ENCODE measurements at places on chromosomes 5 and 9. TPM values are rescaled to one million over a fixed set of nuclear protein-coding genes. Genes with fewer than 3 reads are reported as not detected.

KIAA0825 gene
- total RNA-seq = 1.6 TPM

DNA sequence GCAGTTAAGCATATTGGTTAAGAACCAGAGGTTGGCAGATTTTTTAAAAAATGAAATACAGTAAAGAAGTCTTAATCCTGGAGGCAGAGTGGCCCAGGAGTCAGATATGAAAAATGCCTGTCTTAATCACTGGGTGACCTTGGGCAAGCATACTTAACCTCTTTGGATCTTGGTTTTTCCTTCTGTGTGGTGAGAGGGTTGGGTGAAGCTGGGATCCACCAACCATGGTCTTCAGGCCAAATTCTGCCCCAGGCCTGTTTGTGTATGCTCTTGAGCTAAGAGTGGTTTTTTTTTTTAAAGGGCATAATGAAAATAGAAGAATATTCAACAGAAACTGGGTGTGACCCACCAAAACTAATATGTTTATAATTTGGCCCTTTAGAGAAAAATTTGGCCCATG, 20.0 kb upstream of the TEX48 start:
- DNase-seq = no peak

GRCh38 chr5:1421521-1422341, 23.5 kb downstream of the SLC6A3 start:
- DNase-seq = no peak

DNA sequence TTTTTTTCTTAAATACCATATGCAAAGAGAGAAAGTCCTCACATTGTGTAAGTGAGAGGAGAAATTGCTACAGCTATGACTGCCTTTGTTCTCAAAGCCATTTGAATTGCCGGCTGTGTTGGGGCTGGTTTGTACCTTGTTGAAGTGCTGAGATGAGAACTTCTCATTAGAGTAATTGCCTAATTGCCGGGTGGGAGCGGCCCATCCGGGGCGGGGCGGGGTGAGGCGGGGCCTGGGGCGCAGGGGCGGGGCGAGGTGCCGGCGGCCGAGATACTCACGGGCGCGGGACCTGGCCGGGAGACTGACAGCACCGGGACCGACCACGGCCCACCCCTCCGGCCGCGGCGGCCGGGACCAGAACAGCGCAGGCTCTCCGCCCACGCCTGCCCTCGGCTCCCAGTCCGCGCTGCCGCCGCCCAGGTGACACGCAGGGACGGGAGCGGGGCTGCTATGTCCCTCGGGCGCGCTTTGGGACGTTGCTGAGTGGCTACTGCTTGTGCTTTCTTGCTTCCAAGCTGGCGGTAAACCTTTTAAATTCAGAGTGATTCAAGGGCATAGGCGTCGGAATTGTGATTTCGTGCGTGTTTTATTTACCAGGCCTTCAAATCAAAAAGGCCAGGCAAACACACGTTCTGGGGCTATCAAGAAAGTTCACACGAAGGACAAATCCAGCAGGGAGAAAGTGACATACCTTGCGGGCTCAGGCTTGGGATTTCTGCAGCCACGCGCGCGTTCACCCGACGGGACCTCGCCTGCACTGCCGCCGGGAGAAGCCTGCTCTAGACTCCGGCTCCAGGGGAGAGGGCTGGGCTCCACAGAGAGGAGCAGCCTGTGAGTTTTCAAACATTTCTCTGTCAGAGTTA, 269.1 kb downstream of the FANCC start:
- no peak for DNase-seq

GABRA1 gene
- total RNA-seq = not detected

DNA sequence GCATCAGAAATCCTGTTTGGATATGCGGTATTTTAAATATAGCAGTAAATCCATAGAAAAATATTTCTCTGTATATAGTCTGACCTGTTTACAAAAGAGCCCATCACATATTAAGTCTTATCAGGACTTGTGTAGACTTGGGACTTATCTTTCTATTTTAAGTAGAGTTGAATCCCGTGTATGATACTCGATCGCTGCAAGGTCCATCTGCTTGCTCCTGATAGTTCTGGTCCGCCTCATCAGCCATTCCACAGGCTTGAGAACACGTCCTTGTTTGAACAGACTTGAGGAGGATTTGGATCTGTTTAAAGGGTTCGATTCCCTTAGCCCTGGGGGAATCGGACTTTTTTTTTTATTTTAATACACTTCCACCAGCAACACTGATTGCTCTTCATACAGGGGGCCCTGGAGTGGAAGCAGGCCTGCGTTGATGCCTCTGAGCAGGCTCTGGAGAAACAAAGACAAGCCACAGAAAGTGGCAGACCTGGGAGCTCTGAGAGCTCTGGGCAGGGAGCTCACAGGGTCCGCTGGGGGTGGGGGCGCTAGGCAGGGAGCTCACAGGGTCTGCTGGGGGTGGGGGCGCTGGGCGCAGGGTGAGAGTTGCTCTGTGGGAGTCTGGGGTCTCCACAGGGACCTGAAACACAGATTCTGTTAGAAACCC, 112.2 kb downstream of the MVB12B start:
- DNase-seq = no peak

DNA sequence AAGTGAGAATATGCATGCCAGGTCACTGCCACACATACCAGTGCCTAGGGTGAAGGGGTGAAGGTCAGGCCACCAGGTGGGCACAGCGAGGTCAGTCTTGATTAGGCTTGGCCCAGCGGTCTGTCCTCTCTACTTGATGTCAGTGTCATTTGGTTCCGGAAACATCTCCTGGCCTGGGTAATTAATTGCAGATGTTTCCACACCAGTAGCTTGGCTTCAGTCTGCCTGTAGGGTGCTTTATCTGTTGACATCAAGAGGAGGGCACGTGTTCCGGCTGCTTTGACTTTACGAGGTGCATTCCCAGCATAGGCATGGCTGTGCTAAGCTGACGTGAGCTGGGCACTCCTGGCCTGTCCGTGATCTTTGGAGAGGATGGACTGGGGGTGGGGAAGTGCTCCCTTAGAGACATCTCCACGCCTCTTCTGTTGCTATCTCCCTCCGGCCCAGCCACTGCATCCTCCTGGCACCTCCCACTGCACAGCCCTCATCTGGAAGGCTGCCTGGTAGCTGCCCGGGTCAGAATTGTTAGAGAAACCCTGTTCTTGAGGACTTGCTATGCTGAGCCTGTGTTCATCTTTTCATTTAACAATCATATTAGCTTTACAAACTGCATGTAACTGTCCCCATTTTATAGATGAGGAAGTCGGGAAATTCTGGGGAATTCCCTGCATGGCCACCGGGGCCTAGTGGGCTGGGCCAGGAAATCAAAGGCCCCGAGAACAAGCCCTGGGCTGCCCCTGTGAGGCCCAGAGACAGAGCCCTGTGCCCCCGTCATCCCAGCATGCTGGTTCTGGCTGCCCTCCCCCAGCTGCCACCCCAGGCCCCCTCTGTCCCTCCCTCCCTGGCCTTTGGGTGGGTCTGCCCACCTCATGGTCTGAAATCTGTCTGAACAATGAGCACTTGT, 29.1 kb downstream of the JADE2 start:
- no peak for DNase-seq

RMRP gene
- 29,896 TPM for total RNA-seq

CLIC3 gene
- 6.2 TPM for total RNA-seq

MEF2C gene
- 9.9 TPM for total RNA-seq

DNA sequence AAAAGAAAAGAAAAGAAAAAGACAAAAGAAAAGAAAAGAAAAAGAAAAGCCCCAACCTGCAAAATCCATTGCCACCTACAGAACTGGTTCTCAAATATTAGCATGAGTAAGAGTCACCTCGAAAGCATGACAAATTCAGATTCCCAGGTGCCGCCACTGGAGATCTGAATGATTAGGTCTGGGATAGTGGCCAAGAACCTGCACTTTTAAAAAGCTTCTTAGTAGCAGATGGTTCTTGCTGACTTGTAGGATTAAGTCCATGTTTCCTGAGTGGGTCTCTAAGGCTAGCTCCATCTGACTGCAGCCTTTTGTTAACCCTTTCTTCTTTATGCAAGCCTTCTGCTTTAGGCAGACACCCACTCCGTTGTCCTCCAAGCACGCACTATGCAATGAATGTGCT, 178.5 kb upstream of the CDH18 start:
- no peak for DNase-seq

GTF3C4 gene
- 25.1 TPM for total RNA-seq

PANK3 gene
- total RNA-seq = 79.7 TPM

- no peak for DNase-seq
These were observed 166.6 kb downstream of the DIRAS2 start for GRCh38 chr9:90476058-90476457.

DNA sequence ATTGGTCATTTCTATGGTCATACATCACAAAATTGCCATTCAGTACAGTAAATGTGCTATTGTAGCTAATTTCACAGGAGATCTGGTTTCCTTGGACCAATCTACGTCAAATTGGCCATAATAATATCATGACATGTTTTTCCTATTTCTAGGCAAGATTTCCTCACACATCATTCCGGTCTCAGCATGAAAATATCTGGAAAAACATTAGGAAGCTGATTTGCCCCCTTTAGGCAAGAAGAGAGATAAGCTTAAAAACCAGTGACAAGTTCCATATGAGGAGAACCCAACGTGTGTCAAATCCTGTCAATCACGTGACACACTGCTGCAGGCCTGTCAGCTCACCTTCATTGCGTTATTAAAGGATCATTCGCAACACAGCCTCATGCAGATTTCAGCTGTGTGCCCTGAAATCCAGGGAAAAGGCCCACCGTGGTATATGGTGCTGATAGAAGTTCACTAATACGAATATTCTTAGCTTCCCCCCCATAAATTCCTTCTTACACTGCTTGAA, 153.3 kb downstream of the ST8SIA4 start:
- DNase-seq = no peak

DNA sequence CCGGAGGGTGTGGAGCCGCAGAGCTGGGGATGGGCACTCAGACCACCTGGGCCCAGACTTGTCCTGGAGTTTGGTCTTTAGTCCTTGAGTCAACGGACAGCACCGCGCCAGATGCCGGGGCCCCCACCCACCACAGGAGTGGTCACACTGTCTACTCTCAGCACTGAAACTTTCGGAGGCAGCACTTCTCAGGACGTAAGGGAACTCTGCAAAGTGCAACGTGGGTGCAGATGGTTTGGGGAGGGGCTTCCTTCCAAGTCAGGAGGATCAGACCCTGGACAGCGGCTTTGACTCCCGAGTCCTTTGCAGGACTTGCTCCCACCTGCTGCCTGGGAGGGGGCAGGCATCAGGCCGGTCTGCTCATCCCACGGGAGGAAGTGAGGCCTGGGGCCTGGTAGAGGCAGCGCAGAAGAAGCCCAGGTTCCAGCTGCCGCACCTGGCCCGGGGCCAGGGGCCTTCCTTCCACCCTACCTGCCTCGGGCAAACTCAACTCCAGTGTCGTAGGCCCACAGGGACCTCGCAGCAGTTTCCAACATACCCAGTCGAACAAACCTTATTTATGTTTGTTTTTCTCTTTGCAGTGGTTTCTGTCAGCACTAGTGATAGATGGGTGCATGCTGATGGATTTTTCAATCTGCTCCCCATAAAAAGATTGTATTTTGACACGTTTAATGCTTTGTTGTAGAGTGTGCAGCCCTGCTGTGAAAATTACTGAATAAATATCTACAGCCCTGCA, 149.8 kb upstream of the PPP1R26 start:
- no peak for DNase-seq

FOXD4 gene
- total RNA-seq = 0.23 TPM

GRCh38 chr5:122967625-122968024, 68.9 kb downstream of the PPIC start:
- DNase-seq = no peak

DNA sequence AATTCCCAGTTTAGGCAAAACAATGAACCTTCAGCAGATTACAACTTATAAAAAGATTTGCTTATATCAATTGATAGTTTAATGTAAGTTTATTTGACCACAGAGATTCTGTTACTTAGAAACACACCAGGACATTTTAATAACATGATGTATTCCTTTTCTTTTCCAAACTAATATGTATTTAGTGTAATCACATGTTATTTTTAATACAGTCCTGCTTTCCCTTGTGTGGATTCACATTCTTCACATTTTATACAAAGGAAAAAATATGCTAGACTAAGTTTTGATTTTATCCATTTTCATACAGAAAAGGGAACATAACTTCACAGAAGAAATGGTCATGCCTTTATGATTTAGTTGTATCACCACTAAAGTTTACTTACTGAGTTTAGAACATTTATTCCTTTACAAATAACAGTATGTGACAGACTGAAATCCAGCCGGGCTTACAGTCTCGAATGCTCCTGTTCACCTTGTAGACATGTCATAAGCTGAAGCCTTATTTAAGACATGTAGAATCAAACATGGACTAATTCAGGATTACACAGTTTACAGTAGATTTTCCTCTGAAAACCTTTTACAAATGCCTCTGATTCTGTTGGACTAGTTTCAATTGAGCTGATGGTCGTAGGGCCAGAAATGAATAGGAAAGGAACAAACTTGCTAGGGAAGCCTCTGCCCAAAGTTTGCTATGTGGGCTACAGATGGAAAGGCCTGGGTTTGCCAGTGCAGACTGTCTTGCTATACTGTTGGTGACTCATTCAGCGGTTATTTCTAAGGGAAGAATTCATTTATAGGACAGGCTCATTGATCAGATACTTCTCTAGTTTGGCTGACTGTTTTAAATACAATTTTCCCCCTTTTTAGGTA, 6.6 kb upstream of the ASPN start:
- no peak for DNase-seq

DNA sequence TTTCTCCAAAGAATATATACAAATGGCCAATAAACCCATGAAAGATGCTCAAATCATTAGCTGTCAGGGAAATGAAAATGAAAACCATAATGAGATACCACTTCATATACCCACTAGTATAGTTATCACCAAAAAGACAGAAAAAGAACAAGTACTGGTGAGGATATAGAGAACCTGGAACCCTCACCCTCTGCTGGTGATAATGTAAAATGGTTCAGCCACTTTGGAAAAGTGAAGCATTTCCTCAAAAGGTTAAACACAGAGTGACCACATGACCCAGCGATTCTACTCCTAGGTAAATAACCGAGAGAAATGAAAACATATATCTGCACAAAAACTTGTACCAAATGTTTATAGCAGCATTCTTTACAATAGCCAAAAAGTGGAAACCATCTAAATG, 72.0 kb downstream of the HSD17B3 start:
- DNase-seq = no peak

GRCh38 chr5:33319151-33319550, 121.6 kb upstream of the TARS1 start:
- no peak for DNase-seq

- DNase-seq = no peak
These were observed 108.8 kb upstream of the ASTN2 start for GRCh38 chr9:117523531-117524153.

DNA sequence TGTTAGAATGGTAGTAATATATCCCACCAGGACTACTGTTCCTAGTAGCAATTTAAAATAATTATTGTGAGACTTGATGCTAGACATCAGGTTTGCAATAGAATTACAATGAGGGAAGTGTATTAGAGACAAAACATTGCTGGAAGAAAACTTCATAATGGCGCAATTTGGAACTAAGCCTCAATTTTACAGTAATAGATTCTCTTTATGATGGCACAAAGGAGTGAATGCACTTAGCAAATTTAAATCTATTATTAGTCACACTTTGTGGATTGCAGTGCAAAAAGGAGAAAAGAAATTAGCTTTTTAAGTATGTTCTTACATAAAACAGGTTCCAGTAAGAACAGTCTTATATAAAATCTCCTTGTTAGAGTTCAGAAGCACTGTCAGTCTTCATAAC, 358.3 kb downstream of the KIAA0825 start:
- DNase-seq = no peak

GRCh38 chr9:137820161-137820855, 57.3 kb upstream of the CACNA1B start:
- no peak for DNase-seq

CARD6 gene
- total RNA-seq = 0.49 TPM

FLT4 gene
- total RNA-seq = 0.44 TPM

CKMT2 gene
- total RNA-seq = not detected

GRCh38 chr9:86994231-86994630, 46.9 kb upstream of the GAS1 start:
- no peak for DNase-seq

OR1J2 gene
- not detected for total RNA-seq

OTP gene
- total RNA-seq = 0.05 TPM
